Kidney epithelial cell (primary cell): ENCODE measurements at places on chromosomes 2 and 18. TPM values are rescaled to one million over a fixed set of nuclear protein-coding genes. Genes with fewer than 3 reads are reported as not detected.
A peak's percentile ranks its signal among the peaks of the same experiment; 100 is the strongest.

DNA sequence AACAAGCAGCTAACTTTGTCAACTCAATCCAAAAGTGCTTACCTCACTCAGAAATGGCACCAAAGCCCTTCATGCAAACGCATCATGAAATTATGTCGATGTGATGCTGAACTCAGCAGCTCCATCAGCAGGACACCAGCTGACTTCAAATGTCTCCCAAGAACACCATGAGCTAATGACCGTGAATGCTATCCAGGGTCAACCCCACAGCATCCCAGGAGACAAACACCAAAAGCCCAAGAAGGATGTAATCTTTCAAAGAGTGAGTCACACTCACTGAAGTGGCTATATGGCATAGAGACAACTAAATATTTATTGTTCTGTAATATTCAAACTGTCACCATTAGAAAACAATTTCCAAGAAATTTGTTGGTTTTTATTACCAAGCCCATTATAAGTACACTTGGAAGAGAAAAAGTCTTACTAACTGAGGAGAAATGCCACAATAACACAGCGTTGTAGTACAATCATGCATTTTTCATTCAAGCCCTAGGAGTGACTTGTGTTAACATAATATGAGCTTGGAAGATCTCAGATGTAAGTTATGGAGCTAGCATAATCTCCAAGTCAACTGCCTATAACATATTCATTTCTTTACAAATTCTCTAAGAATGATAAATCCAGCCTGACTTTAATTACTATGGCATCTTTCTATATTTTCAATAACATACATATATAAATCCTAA is 165.0 kb upstream of the CCDC68 start:
- DNase-seq = no peak

- DNase-seq = peak; percentile 66
Observed at GRCh38 chr2:159616286-159616701, at the start of gene BAZ2B. TSS of gene BAZ2B (minus strand) at chr2:159616548. CDS start at chr2:159478719, 137,829 bp downstream.

- no peak for DNase-seq
Observed at GRCh38 chr2:2926858-2927175, 450.8 kb downstream of the EIPR1 start.

GRCh38 chr18:57466307-57466706 is 31.1 kb downstream of the ONECUT2 start:
- DNase-seq = no peak

DNA sequence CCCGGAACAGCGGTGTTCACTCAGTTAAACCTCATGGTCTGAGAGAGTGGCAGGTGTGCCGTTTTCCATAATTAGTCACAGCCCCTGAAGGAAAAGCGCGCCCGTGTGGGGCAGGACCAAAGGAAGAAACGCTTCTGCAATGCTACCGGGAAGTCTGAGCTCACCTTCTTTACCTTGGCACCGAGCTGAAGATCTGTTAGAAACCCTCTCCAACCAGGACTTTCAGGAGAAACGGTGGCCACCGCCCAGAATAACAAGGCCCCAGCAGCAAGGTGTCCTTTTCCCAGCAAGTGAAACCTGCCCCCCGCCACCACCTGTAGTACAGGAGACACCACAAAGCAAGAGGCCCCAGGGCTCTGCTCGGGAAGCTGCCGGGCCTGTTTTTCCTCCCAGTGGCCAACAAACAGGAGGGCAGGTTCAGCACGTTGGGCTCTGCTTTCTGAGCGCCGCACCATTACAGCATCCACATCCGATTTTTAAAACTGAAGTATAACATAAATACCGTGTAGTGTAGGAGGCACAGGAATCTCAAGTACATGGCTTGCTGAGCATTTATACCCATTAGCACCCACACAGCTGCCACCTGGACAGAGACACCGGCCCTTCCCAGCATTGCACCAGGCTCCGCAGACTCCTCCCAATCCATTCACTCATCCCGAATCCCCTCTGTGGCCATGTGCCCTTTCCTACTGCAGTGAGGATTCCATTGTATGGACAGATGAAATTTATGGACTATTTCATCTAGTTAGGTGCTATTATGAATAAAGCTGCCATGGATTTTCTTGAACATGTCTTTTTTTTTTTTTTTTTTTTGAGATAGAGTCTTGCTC is 121.8 kb upstream of the RIOK3 start:
- DNase-seq = no peak

- no peak for DNase-seq
Observed at GRCh38 chr2:98866033-98866432, 70.0 kb downstream of the CRACDL start.

GRCh38 chr2:159228081-159228581 is 58.4 kb downstream of the WDSUB1 start:
- DNase-seq = no peak

- DNase-seq = no peak
Observed at GRCh38 chr18:42229211-42230210, 274.5 kb downstream of the PIK3C3 start.

- DNase-seq = no peak
Observed at GRCh38 chr18:80254971-80255500, 7.7 kb upstream of the PARD6G start.

DNA sequence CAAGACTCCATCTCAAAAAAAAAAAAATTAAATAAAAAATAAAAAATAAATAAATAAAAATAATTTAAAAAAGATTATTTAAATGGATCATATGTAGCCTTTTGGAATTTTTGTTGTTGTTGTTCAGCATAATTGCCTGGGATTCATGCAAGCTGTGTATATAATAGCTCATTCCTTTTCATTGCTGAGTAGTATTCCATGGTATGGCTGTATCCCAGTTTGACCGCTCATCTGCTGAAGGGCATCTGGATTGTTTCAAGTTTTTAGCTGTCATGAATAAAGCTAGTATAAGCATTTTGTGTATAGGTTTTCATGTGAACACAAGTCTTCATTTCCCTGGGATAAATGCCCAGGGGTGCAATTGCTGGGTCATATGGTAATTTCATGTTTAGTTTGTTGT is 6.4 kb upstream of the TANC1 start:
- no peak for DNase-seq

DNA sequence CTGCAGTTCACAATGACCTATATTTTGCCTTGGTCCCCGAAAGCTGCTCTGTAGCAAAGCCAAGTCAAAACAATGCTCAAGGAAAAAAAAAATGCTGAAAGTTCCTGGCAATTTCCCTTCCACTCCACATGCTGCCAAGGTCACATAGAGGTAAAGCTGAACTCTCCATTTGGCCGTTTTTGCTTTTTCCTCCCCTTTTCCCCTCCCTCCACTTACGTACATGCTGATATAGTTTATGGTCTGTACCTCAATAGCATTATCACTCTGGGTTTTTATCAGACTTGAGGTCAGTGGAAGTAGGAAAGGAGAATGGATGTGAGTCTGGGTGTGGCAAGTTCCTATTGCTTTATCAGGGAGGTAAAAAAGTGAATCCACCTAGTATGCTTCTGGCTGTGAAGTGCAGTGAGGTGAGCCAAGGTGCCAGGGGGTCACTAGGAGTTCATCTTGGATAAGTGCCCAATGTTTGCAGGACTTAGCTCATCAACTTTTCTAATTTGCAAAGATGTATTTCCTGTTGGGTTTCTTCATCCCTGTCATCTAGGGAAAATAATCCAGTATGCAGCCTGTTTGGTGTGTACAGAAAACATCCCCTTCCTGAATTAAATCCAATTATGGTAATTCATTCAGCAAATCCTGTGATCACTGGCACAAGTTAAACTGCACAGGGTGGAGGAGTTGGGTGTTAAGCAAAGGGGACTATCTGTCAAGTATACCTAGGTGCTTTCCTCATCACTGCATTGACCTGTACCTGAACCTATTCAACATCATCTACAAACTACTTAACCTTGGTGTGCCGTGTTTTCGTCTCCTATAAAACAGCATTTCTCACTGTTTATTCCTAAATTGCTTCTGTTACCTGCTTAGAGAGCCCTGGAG is 124.3 kb upstream of the CYP26B1 start:
- DNase-seq = no peak

- DNase-seq = peak; percentile 49
Observed at GRCh38 chr18:71237641-71238040, 948.8 kb downstream of the SOCS6 start.

DNA sequence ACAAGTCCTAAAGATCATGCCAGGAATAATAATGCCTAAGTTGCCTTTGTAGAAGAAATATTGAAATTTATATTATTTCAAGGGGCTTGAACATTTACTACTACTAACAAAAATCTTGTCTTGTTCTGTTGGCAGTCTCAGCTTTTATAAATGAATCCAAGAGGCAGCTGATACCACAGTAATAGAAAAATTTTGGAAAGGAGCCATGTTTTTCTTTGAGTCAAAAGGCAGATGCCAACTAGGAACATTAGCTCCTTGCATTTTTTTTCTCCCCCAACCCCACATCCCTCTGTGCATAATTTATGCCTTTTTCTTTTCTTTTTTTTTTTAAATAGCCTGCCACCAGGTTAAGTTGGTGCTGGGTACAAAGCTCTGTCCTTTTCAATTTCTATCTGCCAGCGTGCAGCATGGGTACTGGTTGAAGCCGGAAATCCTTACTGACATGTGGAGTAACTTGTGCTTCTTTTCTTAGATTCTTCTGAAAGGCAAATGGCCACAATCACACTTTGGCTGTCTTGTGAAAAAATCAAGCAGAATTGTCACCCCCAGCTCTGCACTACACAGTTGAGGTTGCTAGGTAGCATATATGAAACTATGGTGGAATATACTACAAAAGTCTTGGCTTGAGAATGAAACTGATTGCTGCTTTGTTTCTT is 98.8 kb downstream of the RHBDD1 start:
- no peak for DNase-seq

DNA sequence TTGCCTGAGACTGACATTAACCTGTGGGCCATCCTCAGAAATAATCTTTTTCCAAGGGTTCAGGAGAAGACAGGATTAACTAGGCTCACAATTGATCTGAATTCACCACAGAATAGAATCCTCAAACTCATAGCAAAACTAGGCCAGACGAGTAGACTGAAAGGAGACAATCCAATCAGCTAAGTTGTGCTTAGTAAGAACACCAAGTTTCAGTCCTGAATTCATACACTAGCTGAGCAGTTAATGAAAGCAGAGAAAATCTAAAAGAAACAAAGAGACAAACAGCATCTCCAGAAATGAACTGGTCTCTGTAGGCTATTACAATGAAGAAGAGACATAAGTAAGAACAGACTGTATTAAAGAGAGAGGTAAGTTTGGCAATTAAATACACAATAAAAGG is 89.5 kb downstream of the GORASP2 start:
- DNase-seq = no peak

Gene LRRC30
- total RNA-seq = not detected in 2 replicates

Gene CYP26B1
- total RNA-seq = 1.1 and 1.2 TPM in 2 replicates

Gene TBR1
- 0.08 TPM in 1 of 2 replicates, not detected in the other for total RNA-seq

Gene MYO3B
- 0.68 and 1.1 TPM in 2 replicates for total RNA-seq

Gene CNGA3
- 0.21 TPM in 1 of 2 replicates, not detected in the other for total RNA-seq

Gene PSTPIP2
- 11.2 and 14.2 TPM in 2 replicates for total RNA-seq

Gene LTBP1
- total RNA-seq = 39.3 and 39.5 TPM in 2 replicates
